Smooth muscle cell of the pulmonary artery (primary cell): ENCODE measurements at places on chromosomes 3 and 15. TPM values are rescaled to one million over a fixed set of nuclear protein-coding genes. Genes with fewer than 3 reads are reported as not detected.

Gene SLC15A2
- 0.26 and 0.30 TPM in 2 replicates for total RNA-seq

Gene ADPRH
- total RNA-seq, result 4.5 and 4.8 TPM in 2 replicates

Gene ZDHHC3
- 50.4 and 58.5 TPM in 2 replicates for total RNA-seq

Gene OSBPL10
- 10.2 and 12.1 TPM in 2 replicates for total RNA-seq

Gene CIDEC
- total RNA-seq, result not detected in 2 replicates

Gene EFHB
- 0.63 and 0.72 TPM in 2 replicates for total RNA-seq

Gene LRTM1
- not detected in 2 replicates for total RNA-seq

Gene KLF15
- total RNA-seq, result 1.1 and 1.3 TPM in 2 replicates

Gene UCN2
- 0.98 and 1.4 TPM in 2 replicates for total RNA-seq

Gene SATB1
- total RNA-seq, result 17.4 and 39.1 TPM in 2 replicates

Gene DISP2
- 0.13 and 0.17 TPM in 2 replicates for total RNA-seq

Gene CCR3
- not detected in 2 replicates for total RNA-seq

Gene PAK6
- total RNA-seq, result 0.13 TPM in 2 replicates

Gene SLCO3A1
- total RNA-seq, result 5.7 and 6.8 TPM in 2 replicates

Gene SETD5
- total RNA-seq, result 63.0 and 64.7 TPM in 2 replicates

Gene PLA2G4D
- under 0.01 TPM in 1 of 2 replicates, not detected in the other for total RNA-seq

Gene KBTBD8
- total RNA-seq, result 3.1 and 4.2 TPM in 2 replicates

Gene PCOLCE2
- 192 and 258 TPM in 2 replicates for total RNA-seq

Gene PAQR5
- 0.03 and 2.7 TPM in 2 replicates for total RNA-seq

Gene GPR62
- total RNA-seq, result 0.07 TPM in 1 of 2 replicates, not detected in the other

Gene PPP2R3A
- 9.3 and 9.6 TPM in 2 replicates for total RNA-seq

Gene SCAANT1
- not detected in 2 replicates for total RNA-seq

Gene LRRC2
- 0.36 and 1.5 TPM in 2 replicates for total RNA-seq

Gene C3orf22
- not detected in 2 replicates for total RNA-seq

Gene LRRC34
- 1.3 and 1.8 TPM in 2 replicates for total RNA-seq

Gene NT5DC2
- total RNA-seq, result 117 and 122 TPM in 2 replicates

Gene TRANK1
- 10.3 and 15.6 TPM in 2 replicates for total RNA-seq

Gene NLGN1
- 2.3 and 5.8 TPM in 2 replicates for total RNA-seq

Gene CYP1A1
- 0.40 and 1.2 TPM in 2 replicates for total RNA-seq

Gene CFAP161
- 0.10 TPM in 1 of 2 replicates, not detected in the other for total RNA-seq

Gene SMCO1
- total RNA-seq, result not detected in 2 replicates
